Hepatocyte (in vitro differentiated cells): ENCODE measurements at places on chromosomes 1 and 21. TPM values are rescaled to one million over a fixed set of nuclear protein-coding genes. Genes with fewer than 3 reads are reported as not detected.

DNA sequence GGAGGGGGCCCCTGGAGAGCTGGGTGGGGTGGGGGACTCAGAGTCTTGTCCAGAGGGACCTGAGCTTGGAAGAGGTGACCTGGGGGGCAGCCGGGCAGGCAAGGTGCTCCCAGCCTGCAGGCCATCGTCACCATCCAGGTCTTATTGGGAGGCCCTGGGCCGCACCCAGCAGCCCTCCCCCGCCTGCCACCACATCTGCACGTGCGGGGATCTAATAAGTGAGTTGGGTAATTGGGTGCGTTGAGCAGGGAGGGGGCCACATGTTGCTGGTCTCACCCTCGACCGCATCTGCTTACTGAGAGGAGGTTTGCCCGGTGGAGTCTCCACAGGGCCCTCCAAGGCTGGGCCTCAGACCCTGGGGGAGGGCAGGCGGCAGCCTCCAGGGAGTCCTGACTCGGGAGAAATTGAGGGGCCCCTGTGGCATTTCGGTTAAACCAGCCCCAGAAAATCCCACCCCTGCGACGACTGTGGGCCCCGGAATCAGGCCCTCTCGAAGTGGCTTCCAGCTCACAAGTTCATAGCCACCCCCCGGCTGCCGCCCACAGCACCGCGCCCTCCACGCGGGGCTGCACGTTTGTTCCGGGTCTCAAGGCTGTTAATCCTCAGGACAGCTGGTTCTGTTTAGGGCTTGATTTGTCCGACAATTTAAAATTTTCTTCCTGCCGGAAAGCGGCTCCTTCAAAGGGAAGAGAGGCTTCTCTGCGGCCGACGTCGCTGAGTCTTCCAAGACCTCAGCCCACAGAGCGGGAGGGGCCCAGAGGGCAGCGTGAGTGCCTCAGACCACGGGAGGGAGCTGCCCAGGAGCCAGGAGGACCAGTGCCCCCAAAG is 14.7 kb upstream of the COL6A2 start:
- peak; percentile 64 for DNase-seq

- peak; percentile 21 for DNase-seq
These were observed 27.4 kb downstream of the CHML start for GRCh38 chr1:241612533-241613477.

DNA sequence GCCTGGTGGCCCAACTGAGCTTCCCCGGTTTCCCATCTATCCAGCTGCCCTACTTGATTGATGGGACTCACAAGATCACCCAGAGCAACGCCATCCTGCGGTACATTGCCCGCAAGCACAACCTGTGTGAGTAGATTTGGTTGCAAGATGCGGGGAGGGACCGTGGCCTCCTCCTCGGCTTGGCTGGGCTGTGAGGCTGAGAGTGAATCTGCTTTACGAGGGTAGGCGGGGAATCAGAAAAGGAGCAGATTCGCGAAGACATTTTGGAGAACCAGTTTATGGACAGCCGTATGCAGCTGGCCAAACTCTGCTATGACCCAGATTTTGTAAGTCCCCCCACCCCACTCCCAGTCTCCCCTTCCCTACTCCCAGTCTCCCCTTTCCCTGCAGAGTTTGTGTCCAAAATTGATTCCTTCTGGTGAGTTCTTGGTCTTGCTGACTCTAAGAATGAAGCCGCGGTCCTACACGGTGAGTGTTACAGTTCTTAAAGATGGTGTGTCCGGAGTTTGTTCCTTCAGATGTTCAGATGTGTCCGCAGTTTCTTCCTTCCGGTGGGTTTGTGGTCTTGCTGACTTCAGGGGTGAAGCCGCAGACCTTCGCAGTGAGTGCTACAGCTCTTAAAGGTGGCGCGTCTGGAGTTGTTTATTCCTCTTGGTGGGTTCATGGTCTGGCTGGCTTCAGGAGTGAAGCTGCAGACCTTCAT is 1.5 kb downstream of the GSTM2 start:
- no peak for DNase-seq

Gene CAMK2N1
- 39.4 and 45.5 TPM in 2 replicates for polyA plus RNA-seq

Gene TCHH
- 0.12 TPM in 1 of 2 replicates, not detected in the other for polyA plus RNA-seq
